Cortex of kidney (tissue), 1 donor: ENCODE measurements at places on chromosomes 7 and 10.

DNA sequence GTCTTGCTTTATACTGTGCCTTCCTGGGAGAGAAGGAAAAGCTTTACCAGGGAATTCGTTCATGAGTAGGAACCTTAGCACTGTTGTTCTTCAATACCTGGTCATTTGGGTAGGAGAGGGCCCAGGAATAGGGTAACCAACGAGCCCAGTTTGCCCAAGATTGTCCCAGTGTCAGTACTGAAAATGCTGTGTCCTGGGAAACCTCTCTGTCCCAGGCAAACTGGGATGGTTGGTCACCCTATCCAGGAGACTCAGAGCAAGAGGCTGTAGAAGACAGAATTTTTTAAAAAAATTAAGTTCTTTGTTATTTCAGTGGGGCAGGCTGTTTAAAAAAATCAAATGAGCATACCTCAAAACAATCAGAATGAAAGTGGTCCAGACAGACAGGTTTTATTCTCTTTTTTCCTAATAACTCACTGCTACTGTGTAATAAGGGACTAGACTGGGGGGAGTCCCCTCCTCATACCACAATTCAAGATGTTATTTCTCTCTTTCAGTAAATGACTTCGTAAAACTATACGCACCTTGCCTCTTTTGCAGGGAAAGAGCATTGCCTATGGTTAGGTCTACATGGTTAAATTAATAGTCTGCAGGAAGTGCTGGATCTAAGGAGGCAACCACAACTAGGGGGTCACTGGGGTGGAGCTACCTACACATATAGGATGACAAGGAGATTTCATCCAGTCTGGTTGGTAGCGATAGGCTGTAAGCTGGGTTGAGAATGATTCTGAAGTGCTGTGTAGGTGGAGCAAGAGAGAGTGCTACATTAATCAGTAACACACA, 41.1 kb upstream of the FAM133B start:
- DNase-seq = no peak

- no peak for DNase-seq
Measured at GRCh38 chr10:3033925-3034324, 33.4 kb upstream of the PFKP start.

DNA sequence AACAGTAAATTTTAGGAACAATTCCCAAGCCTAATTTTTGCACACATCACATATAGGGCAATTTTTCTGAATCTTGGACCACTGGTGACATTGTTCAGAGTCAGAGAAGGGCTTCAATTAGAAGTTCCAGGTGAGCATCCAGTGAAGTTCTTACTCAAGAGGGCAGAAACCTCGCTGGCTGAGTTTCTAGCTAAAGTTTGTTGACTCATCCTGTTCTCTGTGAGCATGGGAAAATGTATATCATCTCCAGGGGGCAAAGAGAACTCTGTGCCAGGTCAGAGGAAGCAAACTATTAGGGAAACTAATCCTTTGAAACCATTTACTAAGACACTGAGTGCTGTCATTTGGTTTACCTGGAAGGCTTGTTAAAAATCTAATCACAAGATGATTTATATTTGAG, 695.6 kb upstream of the IGFBP3 start:
- DNase-seq = no peak

DNA sequence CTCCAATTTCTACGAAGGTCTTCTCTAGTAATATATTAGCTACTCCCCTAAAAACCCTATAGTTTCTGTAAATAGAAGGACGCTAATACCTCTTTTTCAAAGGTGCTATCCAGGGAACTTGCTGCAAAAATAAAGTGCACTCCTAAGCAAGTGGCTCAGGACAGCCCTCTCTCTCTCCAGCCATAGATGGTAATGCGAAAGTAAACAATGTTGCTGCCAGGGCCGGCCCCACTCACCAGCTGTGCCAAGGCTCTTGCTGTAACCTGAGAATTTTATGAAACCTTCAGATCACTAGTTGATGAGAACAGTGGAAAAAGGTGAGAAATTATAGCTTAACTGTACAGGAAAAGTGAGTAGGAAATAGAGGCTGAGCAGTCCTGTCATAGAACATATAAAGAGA, 10.9 kb upstream of the TAS2R39 start:
- DNase-seq = no peak

GRCh38 chr10:86151613-86152012, 215.0 kb downstream of the GRID1 start:
- no peak for DNase-seq

DNA sequence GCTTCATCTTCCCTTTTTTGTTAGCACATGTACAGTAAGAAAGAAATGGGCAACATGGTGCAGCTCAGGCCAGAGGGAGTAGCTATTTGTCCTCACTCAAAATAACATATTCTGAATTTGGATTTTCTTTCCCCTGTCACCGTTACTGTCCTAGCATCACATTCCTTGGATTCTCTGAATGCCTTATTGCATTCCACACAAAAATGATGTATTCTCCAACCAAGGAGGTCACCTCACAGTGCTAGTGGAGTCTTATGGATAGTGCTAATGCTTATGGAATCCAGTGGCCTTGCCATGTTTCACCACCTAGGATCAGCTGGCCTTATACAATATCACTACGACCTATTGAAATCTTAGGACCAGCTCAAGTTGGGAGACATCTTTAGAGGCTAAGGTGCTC, 7.2 kb downstream of the PRSS58 start:
- DNase-seq = no peak

GRCh38 chr7:157271315-157271990, 65.4 kb upstream of the DNAJB6 start:
- no peak for DNase-seq

GRCh38 chr7:123604739-123605138, 3.1 kb downstream of the ASB15 start:
- DNase-seq = no peak

DNA sequence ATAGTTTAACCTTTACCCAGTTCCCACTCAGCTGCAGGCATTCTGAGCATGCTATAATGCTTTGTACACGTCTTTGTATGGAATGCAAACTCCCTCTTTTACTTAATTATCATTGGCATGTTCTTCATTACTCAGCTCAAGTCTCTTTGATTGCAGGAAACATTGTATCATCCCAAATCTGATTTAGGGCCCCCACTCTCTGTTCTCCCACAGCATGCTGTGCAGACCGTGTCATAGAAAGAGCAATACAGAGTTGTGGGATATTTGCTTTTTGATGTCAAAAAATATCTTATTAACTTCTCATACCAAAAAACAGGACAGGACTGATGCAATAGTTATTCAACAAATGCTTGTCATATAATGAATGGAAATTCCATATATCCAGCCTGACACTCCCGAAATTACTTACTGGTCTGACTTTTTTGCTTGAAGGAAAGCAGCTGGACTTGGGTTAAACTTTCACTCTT, 1081.5 kb upstream of the C7orf33 start:
- no peak for DNase-seq

DNA sequence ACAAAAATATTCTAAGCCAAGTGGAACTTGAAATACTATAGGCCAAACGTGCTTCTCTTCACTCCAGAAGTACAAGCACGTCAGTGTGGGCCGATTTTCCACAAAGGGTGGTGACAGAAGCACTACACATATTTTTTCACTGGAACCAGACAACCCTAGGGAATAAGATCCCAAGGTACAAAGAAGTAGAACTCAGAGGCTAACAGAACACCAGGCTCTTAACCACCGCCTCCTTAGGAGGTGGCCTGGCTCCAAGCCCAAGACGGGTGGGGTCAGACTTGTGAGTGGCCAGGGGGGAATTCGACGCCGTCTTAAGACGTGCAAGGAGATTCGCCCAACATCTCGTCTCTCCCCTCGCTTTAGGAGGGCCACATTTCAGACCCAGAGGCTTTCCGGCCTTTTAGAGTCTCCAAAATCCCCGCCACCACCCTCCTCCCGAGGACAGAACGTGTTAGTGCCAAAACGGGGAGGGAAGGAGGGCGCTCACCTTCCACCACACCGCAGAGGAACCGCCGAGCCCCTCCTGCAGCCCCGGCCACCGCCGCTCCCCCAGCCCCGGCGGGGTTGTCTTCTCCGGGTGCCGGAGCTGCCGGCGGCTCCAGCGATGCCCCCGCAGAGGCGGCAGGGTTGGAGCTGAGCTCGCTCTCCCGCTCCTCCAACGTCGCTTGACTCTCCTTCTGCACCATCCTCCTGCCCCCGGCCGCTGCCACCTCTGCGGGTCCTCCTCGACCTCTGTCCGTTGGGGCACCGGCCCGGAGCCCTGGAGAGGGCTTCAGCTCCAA, 716 bp downstream of the OGA start:
- no peak for DNase-seq

DNA sequence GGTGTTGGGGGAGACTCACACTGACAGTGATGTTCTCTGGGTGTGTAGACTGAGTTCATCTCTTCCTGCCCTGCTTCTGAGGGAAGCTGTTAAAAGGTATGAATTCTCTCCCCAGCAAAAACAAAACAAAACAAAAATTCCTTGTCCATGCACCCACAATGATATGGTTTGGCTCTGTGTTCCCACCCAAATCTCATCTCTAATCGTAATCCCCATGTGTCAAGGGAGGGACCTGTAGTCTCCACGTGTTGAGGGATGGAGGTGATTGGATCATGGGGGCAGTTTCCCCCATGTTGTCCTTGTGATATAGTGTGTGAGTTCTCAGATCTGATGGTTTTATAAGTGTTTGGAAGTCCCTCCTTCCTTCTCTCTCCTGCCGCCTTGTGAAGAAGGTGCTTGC, 245.5 kb downstream of the GALNT17 start:
- no peak for DNase-seq

DNA sequence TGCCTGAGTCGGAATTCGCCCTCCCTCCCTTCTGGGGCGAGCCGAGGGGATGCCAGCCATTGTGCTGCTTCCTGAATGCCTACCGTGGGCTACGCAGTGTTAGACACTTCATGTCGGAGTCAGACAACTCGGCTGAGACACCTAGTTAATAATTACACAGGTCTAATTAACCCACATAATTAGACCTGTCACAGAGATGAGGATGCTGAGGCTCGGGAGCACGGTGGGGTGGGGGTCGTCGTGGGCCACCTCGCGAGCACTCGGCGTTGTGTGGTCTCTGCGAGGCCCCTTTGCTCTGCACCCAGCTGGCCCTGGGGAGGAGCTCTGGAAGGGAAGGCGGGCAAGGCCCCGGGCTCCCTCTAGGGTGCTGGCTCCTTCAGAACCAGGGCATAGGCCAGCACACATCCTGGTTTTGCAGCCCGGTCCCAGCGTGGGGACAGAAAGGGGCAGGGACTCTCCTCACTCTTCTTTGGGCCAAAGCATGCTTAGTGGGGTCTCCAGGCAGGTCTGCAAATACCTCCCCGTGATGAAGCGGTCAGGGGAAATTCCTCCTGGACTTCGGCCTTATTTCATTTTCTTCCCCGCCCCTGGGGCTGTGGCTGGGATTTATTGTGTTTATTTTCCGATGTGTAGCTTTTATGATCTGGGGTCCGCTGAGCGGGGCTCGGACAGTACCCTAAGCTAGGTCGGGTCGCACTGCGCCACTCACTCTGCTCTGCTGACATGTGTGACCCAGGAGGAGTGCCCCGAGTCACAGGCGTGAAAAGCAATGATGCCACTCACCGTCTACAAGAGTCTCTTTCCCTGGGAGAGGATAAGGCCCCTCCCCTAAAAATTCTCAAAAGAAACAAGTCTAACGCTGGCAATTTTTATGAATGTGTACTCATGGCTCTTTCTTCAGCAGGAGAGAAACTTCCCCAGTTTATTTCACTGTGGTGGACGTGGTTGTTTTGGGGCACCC, 4.9 kb upstream of the FOXL3 start:
- DNase-seq = no peak

DNA sequence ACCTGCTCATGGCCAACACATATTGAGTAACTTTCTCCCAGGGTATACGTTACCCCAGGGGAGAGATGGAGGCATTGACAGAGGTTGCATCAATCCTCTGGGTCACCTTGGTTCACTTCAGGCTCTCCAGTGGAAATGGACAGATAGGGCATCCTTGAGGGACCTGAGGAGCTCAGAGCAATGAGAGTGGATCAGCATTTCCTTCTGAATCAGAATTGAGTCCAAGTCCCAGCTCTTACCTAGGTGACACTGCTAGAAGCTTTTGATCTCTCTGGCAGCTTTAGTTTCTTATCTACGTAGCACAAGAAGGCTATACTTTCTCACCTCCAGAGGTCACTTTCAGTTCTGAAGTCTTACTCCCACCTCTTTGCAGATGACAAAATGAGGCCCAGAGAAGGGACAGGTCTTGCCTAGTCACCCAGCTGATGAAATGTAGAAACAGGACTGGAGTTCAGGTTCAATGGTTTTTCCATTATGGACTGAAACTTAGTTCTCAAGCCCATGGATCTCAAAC, 35.2 kb downstream of the PANK1 start:
- no peak for DNase-seq

DNA sequence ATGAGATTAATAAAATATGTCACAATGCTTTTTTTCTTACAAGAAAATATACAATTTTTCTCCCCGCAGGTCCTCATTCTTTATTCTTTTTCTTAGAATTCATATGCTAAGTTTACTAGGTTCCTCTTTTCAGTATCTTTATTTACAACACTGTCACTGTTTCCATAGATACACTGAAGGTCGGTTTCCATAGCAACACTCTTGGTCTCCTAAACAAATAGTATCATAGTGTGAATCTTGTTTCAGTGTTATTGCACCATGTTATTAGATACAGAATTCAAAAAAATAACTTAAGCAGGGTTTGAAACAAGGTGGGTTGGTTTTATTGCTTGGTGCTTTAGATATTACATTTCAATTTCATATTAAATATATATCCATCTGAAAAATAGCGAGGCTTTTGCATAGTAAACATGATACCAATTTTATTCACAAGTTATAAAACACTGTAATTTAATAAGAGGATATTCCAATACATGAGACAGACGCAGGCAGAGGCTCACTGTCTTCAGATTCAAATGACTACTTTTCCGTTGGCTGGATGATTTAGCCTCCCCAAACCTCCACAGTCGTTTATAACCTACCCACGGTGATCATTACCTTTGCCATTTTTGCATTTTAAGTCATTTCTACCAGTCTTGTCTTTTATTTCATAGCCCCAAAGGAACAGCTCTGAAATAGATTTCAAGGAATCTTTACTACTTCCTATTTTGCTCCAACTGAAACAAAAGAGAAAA, 88.9 kb upstream of the KLF6 start:
- DNase-seq = no peak

- DNase-seq = no peak
Measured at GRCh38 chr10:44510379-44511115, 125.7 kb upstream of the CXCL12 start.

- DNase-seq = no peak
Measured at GRCh38 chr7:131895541-131896164, 339.2 kb upstream of the PODXL start.

DNA sequence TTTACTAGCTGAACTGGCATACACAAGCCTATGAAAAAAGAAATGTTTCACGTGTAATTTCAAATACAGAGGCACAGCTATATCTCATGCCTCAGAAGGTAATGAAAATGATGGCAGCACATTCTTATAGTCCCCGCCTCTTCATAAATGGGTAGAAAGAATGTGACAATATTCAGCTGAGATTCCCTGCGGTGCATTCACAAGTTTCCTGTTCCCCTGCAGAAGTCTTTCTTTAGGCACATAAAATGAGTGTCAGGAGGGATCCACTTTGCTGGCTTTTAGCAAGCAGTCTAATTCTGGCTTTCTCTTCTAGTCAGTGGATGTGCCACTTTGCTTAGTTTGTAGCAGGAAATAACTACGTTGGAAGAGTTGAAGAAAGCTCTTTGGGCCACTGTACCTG, 56.1 kb downstream of the DGKB start:
- DNase-seq = no peak
